ENCODE measurements at places on chromosomes 5 and 9.

DNA sequence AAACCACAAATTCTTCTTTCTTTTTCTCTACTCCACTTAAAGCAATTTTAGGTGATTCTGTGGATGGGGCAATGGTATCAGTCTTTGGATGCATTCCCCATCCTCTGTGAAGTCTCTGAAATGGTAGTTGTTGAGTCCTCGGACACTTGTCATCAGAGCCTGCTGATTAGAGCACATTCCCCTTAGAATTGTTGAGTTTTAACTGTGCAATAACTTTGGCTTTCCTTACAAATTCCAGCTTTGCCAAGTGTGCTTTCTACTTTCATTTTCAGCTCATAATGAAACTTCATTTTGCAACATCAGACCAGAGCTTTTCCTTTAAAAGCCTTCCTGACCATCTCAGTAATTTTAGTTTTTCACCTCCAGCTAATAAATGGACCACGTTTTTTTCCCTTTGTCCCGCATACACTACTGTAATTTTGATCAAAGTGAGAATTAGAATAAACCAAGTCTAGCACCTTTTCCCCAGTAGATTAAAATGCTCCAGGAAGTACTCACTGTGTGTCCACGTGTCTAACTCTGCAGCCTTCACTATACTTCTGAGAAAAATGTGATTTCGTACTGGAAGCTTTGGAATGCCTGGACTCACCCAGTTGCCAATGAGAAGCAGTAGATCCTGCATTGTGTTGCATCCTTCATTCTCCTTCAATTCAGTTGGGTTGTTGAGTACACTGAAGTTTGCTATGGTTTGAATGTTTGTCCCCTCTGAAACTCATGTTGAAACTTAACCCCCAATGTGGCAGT lies 135.6 kb downstream of the NTRK2 start:
- DNase-seq, result no peak

GRCh38 chr5:173139631-173140030 lies 4.7 kb upstream of the BNIP1 start:
- DNase-seq, result no peak

GRCh38 chr5:173138707-173139106 lies 5.6 kb upstream of the BNIP1 start:
- no peak for DNase-seq

- DNase-seq, result no peak
Measured at GRCh38 chr9:123350590-123351310, 5.2 kb upstream of the CRB2 start.

- DNase-seq, result no peak
Measured at GRCh38 chr9:123407217-123407851, 51.3 kb downstream of the CRB2 start.

DNA sequence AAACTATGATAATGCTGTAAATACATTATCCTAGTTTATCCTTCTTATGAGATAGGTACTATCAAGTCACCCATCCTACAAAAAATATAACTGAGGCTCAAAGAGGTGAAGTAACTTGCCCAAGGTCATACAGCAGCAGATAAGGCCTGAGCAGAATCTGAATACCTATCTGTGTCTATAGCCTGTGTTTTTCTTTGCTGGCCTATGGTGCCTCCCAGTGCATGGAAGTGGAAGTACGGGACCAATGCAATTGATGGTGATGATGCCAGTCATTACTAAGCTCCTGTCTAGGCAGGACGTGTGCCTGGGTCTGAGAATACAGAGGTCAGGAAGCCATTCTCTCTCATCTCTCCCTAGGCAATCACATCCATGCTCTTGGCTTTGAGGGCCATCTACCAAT lies 67.8 kb downstream of the FAT2 start:
- no peak for DNase-seq

Measured in NK-92 treated with Interleukin-12 subunit alpha and Interleukin-12 subunit beta, amount 100 ng/mL, for 24 hours (cell line).